ENCODE measurements at places on chromosomes 1 and 21.

DNA sequence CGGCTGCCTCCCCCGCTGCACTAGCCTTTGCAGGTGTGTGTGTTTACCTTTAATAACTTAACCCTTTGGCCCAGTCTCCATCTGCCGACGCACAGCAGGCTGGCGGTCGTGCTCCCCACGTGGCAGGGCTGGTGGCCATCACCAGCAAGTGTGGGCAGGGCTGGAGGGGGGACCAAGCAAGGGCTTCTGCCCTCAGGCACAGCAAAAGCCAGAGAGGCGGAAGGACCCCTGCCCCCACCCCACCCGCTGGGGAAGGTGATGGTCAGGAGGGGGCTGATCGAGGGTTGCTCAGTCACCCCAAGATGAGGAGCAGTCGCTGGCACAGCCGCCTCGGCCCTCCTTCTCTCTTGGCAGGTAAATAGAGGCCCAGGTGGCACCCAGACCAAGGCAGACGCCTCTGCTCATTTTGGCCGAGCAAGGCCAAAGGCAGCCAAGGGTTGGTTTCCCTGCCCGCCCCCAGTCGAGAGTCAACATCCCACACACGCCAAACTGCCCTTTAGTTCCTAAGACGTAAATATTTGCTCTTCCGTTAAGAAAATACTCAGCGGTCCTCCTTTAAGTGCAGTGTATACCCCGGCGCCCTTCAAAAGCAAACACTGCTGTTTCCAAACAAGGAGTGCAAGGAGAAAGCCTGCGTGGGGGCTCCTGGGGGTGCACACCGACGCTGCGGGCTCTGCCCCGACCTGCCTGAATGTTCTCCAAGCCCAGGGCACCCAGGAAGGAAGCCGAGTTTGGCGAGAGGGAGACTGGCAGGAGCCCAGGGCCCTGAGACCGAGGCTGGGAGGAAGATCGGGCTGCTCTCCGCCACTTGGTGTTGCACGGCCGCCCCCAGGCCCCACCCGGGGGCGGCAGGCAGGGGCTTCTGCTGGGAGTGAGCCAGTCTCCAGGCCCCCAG lies 82.7 kb downstream of the SIK1 start:
- DNase-seq, result no peak

DNA sequence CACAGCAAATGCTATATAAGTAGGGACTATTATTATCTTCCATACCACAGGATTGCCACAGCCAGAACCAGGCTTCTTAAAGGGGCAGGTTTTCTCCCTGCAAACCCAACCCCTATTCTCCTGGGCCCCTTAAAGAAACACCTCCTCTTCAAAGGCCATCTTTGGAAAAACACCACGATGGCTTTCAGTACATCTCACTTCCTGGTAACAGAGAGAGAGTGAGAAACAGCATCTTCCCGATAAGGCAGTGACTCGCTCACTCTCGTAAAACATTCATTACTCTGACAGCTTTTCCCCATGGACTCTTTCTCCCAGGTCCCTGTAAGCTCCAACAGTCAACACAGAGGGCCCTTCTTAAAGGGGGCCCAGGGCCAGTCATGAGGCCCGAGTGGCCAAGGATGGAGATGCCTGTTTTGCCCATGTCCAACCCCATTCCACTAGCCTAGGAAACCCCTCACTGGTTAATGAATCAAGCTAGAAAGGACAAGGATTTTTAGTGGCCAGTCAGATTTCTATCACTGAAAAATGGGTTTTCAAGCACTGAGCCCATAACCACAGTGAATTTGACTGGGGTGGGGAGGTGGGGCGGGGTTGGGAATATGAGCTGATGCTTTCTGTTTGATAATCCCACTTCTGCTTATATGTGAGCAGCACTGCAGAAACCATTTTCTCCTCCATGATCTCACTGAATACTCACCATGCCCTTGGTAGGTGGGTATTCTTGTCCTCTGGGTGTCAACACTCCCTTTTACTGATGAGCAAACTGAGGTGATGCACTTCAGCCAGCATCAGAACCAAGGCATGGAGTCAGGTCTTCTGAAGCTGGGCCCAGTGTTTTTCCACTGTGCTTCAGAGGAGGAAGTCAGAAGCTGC lies 3.6 kb upstream of the NAV1 start:
- DNase-seq, result no peak

DNA sequence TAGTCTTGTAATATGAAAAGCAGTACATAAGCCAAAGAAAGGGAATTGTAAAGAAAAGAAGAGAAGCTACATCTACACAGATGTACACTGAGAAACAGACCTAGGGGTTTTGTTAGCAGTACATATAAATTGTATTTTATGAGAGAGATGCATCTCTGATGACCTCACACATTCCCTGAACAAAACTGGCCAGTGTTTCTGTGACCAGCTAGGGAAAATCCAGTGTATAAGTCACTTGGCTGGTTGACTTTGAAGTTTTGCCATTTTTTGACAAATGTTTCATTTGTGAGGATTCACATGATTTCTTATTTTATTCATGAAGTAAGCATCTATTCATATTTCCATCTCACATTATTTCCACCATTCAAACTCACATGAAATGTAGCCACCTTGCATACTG lies 28.3 kb upstream of the DYNLT5 start:
- no peak for DNase-seq

GRCh38 chr1:17616731-17617279 lies 77.3 kb downstream of the ARHGEF10L start:
- DNase-seq, result no peak

DNA sequence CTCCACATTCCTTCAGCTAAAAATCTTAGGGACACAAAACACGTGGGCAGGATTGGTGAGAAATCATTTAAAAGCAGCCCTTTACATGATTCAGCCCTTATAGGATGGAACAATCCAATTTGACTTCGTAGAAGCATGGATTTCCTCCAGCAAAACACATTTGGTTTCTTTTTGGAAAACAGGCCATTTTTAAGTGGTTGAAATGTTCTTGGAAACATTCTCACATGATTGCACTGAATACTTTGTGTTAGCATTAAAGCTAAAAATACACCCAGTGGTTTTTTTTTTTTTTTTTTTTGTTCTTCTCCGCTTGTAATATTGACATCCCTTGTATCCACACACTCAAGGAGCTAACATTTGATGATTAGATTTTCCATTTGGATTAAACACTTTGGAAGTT lies 42.1 kb upstream of the ABCG1 start:
- DNase-seq, result no peak

DNA sequence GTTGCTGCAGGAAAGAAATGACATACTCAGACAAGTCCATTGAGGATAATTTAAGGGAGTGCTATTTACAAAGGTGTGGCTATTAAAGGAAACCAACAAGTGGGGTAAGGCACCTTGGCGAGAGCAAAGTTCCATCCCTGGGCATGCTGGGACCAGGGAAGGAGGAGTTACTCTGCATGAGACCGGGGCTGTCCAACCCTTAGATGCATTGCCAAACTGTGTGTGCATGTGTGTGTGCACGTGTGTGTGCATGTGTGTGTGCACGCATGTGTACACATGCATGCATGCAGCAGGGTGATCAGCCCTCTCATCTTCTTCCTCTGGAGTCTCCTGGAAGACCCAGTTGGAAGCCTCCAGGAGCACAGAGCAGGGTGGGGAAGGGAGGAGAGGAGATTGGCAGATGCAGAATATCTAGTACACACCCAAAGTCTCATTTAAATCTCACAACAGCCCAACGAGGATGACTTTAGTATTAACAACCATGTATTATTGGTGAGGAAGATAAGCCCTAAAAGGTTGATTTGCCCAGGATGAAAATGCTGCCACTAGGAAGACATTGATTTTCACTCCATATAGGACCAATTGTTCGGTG lies 72.2 kb upstream of the CD34 start:
- peak; percentile 8 for DNase-seq

GRCh38 chr1:203037509-203038190 lies 11.4 kb downstream of the PPFIA4 start:
- peak; percentile 7 for DNase-seq

- DNase-seq, result no peak
Measured at GRCh38 chr1:187987236-187987776, 1158.6 kb downstream of the PLA2G4A start.

DNA sequence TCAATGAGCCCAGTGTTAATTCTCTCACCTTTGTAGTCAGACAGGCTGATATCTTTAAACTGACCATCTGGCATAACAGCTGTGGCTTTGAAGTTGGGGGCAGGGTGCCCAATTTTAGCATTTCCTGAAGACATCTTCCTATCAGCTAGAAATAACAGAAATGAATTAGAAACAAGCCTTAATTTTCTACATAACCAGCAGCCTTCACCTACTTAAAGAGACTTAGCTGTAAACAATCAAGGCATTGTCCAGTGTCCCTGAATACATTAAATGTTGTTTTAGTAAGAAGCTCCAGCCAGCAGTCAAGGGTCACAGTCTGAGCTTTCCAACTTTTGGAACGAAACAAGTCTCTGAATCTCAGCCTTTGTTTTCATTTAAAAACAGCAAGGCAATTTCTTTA lies 2.8 kb downstream of the PRDX1 start:
- DNase-seq, result peak; percentile 61

DNA sequence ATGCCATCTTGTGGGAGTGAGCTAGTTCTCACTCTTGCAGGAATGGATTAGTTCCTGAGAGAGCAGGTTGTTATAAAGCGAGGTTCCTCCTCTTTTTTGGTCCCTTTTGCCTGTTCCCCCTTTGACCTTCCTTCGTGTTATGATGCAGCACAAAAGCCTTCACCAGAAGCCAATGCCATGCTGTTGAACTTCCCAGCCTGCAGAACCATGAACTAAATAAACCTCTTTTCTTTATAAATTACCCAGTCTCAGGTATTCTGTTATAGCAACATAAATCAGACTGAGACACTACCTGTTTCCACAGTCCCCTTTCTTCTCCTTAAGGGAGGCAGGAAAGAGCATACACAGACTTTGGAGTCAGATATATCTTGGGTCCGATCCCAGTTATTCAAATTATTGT lies 25.6 kb downstream of the DISP3 start:
- DNase-seq, result no peak

DNA sequence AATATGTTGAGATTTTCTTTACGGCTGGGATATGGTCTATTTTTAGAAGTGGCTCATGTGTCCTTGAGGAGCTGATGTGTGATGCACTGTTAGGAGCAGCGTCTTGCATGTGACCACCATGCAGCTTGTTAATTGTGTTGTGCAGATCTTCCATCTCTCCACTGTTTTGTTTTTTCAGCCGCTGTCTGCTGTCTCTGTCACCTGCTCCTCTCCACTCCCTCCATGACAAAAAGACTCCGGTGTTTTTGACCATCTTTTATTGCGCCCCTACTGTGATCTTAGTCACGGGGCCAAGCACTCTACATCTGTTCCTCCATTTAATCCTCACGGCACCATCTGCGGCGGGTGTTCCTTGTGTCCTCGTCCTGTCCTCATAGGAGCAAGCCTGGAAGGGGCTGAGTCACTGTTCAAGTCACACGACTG lies 51.8 kb downstream of the ADARB1 start:
- peak; percentile 98 for DNase-seq

GRCh38 chr1:215052256-215053015 lies 30.1 kb upstream of the KCNK2 start:
- no peak for DNase-seq

GRCh38 chr1:246096356-246096755 lies 410.7 kb downstream of the SMYD3 start:
- DNase-seq, result no peak

GRCh38 chr1:227318016-227318852 lies at the start of gene CDC42BPA:
CDC42BPA (minus strand) TSS chr1:227318492; CDS start chr1:227317182, 1,310 bp downstream.
- peak; percentile 84 for DNase-seq
